Lower lobe of right lung (tissue), 2 donors: ENCODE measurements at places on chromosomes 7 and 10. TPM values are rescaled to one million over a fixed set of nuclear protein-coding genes. Genes with fewer than 3 reads are reported as not detected.

- DNase-seq, result no peak
Observed at GRCh38 chr7:116271161-116271913, 61.0 kb downstream of the TES start.

GRCh38 chr7:111384065-111384891, 178.0 kb downstream of the IMMP2L start:
- DNase-seq, result no peak

DNA sequence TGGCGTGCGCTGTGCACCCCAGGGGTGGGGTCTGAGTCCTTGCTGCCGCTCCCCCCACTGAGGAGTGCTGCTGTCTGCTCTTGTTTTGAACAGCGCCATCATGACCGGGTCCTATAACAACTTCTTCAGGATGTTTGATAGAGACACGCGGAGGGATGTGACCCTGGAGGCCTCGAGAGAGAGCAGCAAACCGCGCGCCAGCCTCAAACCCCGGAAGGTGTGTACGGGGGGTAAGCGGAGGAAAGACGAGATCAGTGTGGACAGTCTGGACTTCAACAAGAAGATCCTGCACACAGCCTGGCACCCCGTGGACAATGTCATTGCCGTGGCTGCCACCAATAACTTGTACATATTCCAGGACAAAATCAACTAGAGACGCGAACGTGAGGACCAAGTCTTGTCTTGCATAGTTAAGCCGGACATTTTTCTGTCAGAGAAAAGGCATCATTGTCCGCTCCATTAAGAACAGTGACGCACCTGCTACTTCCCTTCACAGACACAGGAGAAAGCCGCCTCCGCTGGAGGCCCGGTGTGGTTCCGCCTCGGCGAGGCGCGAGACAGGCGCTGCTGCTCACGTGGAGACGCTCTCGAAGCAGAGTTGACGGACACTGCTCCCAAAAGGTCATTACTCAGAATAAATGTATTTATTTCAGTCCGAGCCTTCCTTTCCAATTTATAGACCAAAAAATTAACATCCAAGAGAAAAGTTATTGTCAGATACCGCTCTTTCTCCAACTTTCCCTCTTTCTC, 26.0 kb downstream of the BNIP3 start:
- no peak for DNase-seq

DNA sequence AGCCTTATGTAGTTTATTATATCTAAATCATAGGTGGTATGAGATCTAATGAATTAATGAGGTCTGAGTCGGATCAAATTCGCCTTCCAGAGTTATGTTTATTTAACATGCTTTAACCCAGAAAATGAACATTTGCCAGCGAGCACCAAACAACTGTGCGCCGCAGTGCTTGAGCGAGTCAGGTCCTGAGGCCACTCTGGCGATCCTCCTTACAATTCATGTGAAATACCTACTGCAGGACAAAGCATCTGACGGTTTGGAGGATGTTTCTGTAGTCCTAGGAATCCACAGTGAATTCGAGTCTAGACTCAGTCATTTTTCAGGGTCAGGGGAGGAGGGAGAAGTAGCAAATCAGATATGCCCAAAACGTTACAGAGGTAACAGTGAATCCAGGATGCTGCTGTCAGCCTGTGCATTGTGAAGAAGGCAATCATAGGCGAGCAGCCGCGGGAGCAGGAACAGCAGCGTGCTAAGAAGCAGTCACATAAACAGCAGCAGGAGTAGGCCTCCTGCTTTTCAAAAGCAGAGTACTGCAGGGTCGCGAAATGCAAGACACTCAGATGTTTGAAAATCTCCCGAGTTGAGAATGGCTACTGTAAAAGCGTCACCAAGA, 120.2 kb downstream of the CACNB2 start:
- no peak for DNase-seq

- no peak for DNase-seq
Observed at GRCh38 chr7:69654381-69654780, 56.1 kb downstream of the AUTS2 start.

GRCh38 chr7:141354251-141354650, 197.0 kb upstream of the AGK start:
- no peak for DNase-seq

GRCh38 chr10:116673866-116674265, 53.1 kb downstream of the PNLIPRP2 start:
- no peak for DNase-seq

- DNase-seq, result peak; percentile 69
Observed at GRCh38 chr10:108544500-108545120, 1378.7 kb downstream of the XPNPEP1 start.

- no peak for DNase-seq
Observed at GRCh38 chr7:49635800-49636199, 137.6 kb upstream of the VWC2 start.

GRCh38 chr7:33661430-33662160, 243.7 kb upstream of the BMPER start:
- DNase-seq, result no peak

GRCh38 chr7:30254717-30255063, 29.7 kb upstream of the ZNRF2 start:
- DNase-seq, result no peak

The LOXL4 gene
- total RNA-seq, result 4.5 TPM

The CNOT4 gene
- total RNA-seq, result 28.0 TPM

The FAM25A gene
- not detected for total RNA-seq

The KIF5B gene
- total RNA-seq, result 92.9 TPM

The CCL26 gene
- total RNA-seq, result not detected

The ERV3-1 gene
- total RNA-seq, result 32.0 TPM
